Substantia nigra (tissue), 51 donors: ENCODE measurements at places on chromosomes 1 and 21.

DNA sequence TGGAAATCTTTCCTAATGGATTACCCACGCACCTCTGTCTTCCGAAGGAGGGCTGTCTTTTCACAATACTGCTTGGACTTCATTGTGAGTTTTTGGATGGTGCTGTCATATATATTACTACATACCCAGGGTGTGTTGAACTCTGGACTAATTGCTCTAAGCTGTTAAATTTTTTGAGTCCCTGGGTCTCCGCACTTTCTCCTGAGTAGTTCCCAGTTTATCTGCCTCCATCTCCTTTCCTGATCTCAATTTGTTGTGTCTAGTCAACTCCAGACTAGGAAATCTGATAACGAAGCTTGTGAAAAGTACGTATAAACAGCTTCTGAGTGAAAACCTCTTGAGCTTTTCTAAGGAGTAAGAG, 211.1 kb downstream of the ROR1 start:
- DNase-seq = no peak

GRCh38 chr1:39132505-39133339, 71.8 kb upstream of the MACF1 start:
- peak; percentile 60 for DNase-seq

DNA sequence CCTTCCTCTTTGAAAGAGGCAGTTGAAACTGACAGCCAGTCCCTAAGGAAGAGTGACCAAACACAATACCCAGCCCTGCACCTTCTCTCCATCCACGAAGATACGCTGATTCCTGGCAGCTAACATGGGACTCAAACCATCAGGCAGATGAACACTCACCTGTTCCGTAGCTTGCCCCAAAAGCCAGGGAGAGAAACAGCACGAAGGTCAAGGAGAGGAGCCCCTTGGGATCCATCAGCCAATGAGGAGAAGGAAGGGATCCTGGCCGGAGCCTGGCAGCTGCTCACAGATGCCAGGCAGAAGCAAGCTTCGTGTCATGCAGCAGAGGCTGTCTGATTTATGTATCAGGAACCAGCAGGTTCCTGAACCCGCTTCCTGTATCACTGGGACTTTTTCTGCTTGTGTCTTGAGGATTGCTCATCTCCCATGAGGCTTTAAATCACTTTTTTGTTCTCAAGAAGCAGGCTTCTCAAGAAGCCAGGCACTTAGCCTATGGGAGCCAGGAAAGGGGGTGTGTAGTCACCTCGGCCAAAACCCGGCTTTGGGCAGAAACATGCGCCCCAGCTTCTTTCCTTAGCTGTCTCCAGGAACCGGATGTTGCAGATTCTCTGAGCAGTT, at the start of gene SLAMF1:
Gene SLAMF1 (minus strand): TSS at position 334 of the 618 bp plus-strand sequence. CDS start 99 bp downstream, at position 235.
- no peak for DNase-seq

GRCh38 chr1:161367684-161368400, at the start of gene CFAP126:
CFAP126 (minus strand) TSS chr1:161367876; CDS start chr1:161367868, 8 bp downstream.
- DNase-seq = peak; percentile 68

DNA sequence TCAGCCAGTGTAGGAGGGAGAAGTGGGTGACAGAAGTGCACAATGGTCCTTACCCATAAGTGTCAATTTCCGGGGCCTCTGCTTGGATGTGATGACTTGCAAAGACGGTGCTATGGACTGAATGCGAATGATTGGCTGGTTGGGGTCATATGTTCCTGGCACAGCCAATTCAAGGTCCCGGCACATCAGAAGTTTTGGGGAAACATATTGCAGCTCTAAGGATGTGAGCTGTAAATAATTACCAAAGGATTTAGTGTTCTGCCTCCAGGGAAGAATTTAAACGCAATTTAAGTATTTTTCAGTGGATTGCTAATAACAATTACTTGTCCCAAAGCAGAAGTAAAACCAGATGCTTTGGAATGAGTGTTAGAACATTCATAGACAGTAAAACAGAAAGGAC, 26.9 kb upstream of the EXOSC10 start:
- no peak for DNase-seq

GRCh38 chr1:178575611-178576361, 62.9 kb downstream of the TEX35 start:
- no peak for DNase-seq

DNA sequence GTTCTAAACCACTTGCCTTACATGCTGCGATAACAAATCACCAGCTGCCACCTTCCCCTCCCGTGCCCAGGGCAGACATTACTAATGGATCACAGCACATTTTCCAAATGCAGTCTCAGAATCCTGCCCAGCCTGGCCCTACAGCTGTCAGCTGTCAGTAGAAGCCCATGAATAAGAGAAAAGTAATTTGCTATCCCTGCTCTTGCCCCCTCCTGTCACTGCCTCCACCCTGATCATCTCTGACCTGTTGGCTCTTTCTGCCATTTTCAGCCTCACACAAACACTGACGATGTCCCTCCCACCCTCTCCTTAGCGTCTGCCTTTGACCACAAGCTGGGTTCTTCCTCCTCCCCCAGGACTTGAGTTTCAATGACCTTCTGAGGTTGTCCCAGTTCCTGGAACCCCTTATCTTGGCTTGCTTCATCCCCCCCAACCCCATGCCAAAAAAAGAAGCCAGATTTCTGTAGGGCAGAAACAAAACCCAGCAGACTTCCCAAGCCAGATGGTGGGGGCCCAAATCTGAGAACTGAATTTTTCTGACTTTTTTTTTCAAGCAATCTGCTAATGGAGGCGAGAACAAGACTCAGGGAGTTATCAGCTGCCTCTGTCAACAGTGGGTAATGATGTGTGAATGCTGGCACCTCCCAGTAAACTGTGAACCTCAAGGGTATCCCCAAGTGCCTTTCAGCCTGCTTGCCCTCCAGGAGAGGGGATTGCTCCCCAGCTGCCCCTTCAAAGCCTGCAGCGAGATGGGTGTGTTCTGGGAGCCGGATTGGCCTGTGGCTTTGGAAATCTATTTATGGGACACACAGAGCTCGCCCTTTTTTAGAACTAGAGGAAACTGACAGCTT, 216.5 kb upstream of the VAMP3 start:
- DNase-seq = no peak

GRCh38 chr1:119186471-119186870, 46.0 kb upstream of the WARS2 start:
- DNase-seq = no peak

- no peak for DNase-seq
These were observed 135.7 kb upstream of the RUNX3 start for GRCh38 chr1:25065795-25066238.
